Epithelial cell of esophagus (primary cell): ENCODE measurements at places on chromosomes 16 and 17.
A peak's percentile ranks its signal among the peaks of the same experiment; 100 is the strongest.

- DNase-seq = no peak
Measured at GRCh38 chr16:28063591-28064061, at the start of gene GSG1L. Gene GSG1L (minus strand): TSS chr16:28063714. CDS start chr16:28063424, 290 bp downstream.

DNA sequence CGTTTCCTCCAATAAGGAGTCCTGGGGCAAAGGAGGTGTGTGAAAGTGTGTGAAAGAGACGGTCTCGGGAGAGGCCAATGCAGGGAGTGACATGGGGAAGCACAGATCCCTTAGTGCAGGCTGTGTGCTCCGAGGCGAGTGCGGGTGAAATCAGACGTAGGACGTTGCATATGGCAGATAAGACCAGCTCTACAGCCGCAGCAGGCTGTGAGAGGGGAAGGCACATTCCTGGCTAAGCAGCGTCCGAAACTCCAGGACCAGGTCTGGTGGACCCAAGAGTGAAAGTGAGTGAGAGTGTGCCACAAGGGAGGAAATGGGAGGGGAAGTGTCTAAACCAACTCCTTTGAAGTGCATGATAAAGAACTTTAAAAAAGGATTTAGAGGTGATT, 11.3 kb downstream of the POLR3K start:
- DNase-seq = no peak

GRCh38 chr16:13236308-13236707, 334.9 kb downstream of the SHISA9 start:
- DNase-seq = no peak

GRCh38 chr16:2223942-2224486, 623 bp downstream of the E4F1 start:
- peak; percentile 63 for DNase-seq

DNA sequence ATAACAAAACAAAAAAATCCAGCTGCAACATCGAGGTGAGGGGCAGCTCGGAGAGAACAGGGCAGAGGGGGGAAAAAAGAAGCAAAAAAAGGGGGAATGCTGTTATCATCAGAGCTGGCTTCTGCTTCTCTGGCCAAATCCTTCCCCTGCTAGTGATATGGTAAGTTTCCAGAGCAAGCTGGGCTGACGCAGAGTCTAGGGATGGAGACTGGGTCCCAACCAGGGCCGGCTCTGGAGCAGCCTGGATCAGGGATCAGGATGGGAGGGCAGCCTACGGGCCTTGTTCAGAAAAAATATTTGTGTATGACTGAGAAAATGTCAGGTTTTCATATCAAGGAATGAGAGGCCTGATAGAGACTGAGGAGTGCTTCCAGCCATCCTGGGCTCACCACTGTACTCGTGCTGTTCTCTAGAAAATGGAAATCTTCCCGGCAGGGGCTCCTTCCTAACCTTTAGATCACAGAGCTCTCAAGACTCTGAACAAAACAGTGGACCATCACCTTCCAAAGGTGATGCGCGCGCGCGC, 726 bp upstream of the C1QTNF1 start:
- DNase-seq = no peak

GRCh38 chr17:48059125-48059668, 11.0 kb downstream of the NFE2L1 start:
- DNase-seq = no peak

DNA sequence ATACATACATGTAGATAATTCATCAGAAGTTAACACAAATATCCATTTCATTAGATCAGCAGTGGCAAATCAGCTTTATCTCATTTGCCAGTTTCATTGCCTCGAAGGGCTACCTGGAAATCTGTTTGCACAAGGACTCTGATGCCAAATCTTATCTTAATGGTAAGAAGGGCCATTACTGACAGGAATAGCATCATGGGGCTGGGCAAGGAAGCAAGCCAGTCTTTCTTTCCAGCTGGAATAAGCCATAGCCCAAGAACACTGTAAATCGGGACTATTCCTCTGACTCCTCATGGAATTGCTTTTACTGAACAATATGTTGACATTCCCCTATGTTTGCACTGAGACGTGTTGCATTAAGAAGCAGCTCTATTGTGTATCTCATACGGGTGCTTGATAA, 101.4 kb upstream of the CLEC3A start:
- DNase-seq = no peak

DNA sequence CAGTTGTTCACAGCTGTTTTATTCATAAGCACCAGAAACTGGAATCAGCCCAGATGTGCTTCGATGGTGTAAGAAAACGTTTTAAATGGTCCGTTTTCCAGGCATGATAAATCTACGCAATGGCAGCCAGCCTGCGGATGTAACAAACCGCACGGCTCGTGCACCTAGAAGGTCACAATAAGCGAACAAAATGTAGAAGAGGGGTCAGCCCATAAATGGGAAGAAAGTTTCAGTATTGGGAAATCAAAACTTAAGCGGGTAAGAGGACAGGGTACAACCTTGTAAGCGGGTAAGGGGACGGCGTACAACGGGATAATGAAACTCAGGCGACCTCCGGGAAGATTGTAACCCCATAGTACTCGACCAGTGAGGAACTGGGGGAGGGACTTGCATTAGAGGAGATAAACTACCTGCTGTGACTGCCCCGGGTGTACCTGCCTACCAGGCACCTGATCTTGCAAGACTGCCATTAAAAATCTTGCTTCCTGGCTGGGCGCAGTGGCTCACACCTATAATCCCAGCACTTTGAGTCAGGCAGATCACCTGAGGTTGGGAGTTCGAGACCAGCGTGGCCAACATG, 66.6 kb downstream of the ANKRD11 start:
- DNase-seq = no peak

DNA sequence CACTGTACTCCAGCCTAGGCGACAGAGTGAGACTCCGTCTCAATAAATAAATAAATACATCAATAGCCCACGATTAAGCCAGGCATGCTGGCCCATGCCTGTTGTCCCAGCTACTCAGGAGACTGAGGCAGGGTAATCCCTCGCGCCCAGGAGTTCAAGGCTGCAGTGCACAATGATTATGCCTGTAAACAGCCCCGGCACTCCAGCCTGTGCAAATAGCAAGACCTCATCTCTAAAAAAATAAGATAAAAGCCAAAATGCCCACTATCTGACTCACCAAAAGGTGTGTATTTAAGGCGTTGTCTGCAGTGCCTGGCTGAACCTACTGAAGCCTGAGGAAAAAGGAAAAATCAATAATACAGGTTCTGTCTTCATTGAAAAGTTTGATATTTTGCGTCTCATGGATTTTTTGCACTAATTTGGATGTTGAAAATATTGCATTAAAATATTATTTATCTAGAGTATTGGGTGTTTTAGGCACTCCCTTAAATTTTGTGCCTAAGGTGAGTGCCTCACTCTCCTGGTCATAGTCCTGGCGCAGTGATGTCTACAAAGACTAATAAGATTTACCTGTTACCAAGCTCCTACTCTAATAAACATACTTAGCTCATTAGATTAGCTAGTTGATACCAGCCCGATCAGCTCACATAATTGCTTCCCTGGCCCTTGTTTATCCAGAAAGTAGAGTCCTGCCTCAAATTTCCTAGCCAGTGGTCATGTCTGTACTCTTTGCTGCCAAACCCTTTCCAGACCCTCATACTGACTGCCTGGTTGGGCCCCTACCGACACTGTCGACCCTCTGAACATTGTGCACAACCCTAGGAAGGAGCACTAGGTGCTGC, 24.7 kb upstream of the TOB1 start:
- peak; percentile 66 for DNase-seq

DNA sequence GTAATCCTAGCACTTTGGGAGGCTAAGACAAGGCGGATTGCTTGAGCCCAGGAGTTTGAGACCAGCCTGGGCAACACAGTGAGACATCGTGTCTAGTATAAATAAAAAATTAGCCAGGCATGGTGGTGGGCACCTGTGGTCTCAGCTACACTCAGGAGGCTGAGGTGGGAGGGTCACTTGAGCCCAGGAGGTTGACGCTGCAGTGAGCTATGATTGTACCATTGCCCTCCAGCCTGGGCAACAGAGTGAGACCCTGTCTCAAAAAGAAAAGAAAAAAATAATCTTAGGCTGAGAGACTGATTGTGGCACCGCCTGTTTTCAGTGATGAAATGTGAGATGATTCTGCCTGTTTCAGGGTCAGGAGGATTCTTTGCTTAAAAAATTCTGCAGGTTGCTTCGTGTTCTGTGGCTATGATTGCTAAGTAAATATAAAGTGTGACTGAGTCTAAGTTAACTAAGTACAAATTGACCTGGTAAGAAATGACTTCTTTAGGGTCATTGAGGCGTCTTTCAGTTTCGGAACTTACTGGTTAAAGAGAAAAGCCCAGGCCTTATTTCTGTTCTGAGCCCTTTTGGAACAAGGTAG, 128.3 kb downstream of the SOCS1 start:
- DNase-seq = peak; percentile 51
